ENCODE measurements at places on chromosomes 3 and 15.
A peak's percentile ranks its signal among the peaks of the same experiment; 100 is the strongest.

GRCh38 chr3:127787071-127787490 lies 35.2 kb downstream of the MGLL start:
- no peak for DNase-seq

DNA sequence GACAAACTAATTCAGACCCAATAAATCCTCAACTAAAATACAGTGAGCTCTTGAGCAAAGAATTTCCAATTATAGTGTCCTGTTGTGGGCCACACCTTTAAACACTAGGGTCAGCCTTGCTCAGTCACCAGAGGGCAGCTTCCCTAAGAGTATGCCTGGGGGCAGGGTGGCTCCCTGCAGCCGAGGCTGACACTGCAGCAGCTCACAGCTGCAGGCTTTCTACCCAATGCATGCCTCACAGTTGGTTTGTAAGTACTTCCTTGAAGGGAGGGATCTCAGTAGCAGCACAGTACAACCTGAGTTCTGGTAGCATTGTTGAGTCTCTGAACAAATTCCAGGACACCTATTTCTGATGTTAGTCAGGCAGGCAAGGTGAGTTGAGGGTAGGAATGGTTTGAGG lies 335.6 kb downstream of the TUSC7 start:
- DNase-seq = no peak

DNA sequence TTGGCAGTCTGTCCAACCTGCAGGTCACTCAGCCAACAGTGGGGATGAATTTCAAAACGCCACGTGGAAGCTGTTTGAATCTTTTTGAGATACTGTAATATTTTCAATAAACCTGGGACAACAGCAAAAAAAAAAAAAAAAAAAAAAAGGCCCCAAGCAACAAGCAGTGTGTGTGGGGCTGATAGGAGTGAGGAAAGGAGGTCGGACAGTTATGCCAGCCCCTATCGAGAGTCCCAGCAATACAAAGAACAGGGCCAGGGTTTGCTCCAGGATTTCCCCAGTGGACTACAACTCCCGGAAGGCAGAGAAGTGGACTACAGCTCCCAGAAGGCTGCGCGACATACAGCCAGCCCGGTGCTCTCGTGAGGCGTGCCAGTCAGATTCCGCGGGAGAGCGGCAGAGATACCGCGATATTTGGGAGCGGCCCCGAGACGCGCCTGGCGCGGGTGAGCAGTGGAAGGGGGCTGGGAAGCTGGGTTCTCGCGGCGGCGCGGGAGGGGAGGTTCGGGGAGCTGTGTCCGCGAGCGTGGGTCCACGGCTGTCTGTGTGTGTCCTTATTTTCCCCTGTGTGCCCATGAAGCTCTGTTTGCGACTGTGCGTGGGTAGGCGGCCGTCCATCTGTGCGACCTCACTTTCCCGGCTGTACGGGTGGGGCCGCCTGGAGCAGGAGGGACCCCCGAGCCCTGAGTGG lies at the start of gene PPCDC:
Gene PPCDC, plus strand, starts transcription at position 410 of the 691 bp plus-strand sequence. CDS start 4,729 bp downstream, outside the sequence.
- peak; percentile 89 for DNase-seq

- DNase-seq = no peak
These were observed 16.9 kb upstream of the KLHL24 start for GRCh38 chr3:183618542-183618941.

DNA sequence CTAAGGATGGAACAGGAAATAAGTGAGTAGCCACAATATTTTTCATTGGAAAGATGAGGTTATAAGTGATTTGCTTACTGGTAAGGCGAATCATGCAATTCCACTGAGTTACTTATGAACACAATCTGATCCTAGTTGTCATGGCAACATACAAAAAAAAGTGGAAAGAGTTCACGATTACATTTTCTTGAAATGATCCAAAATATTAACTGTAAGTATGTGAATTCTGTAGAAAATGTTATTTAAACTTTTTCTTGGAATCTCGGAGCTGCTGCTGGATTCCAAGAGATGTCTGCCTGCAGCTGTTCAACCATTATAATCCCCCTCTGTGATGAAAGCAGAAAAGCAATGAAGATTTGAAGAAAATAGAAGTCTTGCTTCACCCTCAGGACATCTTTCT lies 120.5 kb downstream of the KBTBD8 start:
- no peak for DNase-seq

DNA sequence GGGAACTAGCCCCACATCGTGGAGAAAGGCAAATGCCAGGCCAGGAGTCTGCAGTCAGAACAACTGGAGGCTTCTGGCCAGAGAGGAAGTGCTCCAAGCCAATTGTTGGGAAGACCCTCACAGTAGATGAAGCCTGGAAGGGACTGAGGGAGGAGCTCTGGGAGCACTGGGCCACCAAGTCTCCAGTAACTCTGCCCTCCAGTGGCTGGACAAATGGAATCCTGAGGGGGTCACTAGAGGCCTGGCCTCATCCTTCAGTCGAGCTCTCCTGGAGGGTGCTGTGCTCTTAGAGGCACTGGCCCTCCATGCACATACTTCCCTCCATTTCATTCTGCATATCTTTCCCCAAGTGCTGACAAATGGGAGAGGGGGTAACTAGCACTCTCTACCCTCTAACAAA lies 103.0 kb downstream of the MYLK start:
- DNase-seq = no peak
